Osteoblast (primary cell): ENCODE measurements at places on chromosomes 5 and 9. TPM values are rescaled to one million over a fixed set of nuclear protein-coding genes. Genes with fewer than 3 reads are reported as not detected.

DNA sequence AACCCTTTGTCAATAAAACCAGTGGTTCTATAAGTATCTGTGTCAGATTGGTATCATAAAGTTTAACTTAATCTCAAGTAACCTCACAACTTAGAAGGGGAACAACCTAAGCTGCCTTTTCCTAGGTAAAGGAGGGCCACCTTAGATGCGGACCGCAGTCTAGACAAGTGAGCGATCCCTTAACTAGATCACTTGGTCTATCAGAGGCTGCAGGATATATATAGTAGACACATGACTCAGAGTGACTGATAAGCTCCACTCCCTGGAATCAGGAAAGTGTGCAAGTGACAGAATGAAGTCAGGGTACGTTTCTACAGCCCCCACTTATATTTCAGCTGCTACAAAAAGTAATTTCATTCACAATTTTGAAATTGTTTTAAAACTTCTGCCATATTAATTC is 7.4 kb downstream of the REEP5 start:
- DNase-seq, result no peak

- no peak for DNase-seq
These were observed 74.0 kb upstream of the SPTLC1 start for GRCh38 chr9:92188969-92189781.

GRCh38 chr9:14236591-14236990 is 77.3 kb downstream of the NFIB start:
- no peak for DNase-seq

Gene FAM114A2
- total RNA-seq, result 31.8 and 40.9 TPM in 2 replicates

Gene PCDHB11
- total RNA-seq, result 1.1 and 1.8 TPM in 2 replicates

- no peak for DNase-seq
These were observed 104.2 kb downstream of the TRIM32 start for GRCh38 chr9:116791326-116791725.

DNA sequence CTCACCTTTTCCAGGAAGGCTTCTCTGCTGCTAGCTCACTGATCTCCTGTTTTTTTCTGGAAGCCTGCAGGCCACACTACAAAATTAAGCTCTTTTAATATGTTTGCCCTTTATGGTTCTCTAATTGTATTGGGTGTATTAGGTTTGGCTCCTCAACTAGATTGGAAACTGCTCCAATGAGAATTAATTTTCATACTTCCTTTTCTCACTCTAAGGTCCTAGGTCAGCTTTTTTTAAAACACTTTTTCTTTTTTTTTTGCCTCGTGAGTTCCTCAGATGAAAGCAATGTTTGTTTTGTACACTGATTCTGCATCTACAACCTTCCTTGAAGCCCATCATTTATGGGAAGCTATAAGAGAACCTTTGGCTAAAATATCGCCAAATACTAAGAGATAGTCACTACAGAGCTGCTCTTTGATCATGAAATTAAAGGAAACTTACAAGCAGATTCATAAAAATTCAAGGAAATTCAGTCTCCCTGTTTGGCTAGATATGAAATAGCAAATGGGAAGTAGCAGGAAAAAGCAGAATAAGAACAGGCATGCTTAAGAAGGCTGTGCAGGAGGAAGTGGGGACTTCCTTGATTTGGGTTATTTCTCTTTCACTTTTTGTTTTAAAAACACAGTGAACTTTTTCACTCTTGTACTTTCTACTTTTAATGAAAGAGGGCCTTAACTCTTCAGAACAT is 55.2 kb upstream of the FYB1 start:
- DNase-seq, result no peak

Gene UBE2QL1
- under 0.01 and 0.29 TPM in 2 replicates for total RNA-seq

DNA sequence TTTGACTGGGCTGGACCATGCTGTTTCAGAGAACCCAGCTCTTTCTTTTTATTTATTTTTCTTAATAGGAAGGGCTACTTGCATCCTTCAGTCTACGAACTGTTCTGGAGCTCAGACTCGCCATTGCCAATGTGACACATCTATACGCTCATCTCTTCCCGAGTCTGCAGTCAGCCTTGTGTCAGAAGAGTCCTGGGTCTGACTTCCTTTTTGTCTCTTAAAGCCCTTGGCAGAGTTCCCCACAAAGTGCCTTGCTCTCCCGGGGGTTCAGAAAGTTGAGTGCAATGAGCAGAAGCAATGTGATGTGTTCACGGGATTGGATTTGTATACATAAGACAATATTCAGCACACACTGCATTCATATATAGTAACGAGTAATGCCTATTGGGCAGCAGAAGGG is 140.4 kb downstream of the ATPSCKMT start:
- DNase-seq, result no peak

DNA sequence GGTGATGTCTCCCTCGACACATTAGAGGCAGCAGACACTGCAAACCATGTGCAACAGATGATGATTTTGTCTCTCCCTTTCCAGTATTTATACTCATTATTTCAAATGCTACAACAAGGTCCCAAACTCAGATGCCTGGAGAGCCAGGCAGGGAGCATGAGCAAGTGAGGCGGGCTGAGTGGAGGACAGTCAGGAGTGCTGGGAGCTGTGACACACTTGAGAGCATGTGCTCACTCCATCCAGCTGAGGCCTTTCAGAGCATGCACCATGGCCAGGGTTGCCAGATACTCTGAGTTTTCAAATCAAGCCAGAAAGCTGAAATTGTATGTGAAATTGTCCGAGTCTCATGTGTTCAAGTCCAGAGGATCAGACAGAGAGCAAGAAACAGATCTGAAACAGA is 55.8 kb upstream of the SLC2A8 start:
- DNase-seq, result no peak

DNA sequence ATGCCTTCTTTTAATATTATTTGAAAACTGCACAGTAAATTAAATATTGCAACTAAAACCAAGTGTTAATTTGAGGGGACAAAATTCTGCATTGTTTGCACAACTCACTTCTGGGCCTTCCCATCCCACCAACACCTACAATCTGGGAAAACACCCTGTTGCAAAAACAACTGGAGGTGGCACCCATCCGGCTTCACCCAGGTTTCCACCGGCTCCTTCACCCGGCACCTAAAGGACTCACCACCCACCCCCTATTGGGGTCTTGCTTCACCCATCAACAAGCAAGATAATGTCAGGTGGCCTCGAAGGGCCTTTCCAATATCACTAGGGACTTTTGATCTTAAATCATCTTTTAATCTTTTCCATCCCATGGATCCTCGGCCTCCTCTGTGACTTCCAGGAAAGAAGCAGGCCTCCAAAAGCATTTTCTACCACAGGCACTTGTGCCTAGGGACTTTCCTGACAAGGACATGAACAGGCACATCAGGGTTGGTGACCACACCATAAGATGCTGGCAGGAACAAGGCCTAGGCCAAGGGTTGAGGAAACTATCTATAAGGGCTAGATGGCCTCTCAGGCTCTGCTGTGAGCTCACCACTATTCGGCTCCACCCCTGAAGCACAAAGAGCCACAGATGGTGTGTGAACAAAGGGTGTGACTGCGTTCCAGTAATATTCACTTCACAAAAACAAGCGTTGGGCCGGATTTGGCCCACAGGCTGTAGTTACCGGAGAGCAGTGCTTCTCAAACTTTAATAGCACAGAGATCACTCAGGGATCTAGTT is 205.1 kb downstream of the AUH start:
- no peak for DNase-seq

Gene IFNA2
- total RNA-seq, result not detected in 2 replicates

Gene C8G
- total RNA-seq, result 1.2 TPM in 1 of 2 replicates, not detected in the other

Gene NUP155
- total RNA-seq, result 25.0 and 32.4 TPM in 2 replicates

DNA sequence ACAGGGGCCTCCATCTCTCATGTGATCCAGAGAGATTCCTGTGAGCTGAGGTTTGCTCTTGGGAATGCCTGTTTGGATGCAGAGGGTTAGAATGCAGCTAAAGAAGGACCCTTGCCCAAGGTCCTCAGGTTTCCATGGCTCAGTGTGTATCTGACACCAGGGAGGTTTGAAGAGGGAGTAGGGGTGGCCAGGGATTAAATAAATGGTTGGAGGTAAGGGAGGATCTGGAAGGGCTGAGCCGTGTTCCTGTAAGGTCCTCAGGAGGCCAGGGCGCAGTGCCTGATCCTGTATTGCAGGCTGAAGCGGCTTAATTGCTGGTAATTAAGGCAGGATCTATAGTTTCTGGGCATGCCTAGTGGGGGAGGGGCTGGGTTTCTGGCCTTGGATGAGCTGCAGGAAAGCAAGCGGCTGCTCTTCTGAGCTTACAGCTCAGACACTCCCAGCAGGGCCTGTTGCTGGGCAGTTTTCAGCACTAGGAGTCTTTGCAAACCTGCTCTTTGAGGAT is 41.5 kb upstream of the MAP1B start:
- DNase-seq, result no peak

- DNase-seq, result no peak
These were observed 145.3 kb upstream of the ADCY2 start for GRCh38 chr5:7250611-7251010.

Gene OR2K2
- total RNA-seq, result under 0.01 TPM in 1 of 2 replicates, not detected in the other

DNA sequence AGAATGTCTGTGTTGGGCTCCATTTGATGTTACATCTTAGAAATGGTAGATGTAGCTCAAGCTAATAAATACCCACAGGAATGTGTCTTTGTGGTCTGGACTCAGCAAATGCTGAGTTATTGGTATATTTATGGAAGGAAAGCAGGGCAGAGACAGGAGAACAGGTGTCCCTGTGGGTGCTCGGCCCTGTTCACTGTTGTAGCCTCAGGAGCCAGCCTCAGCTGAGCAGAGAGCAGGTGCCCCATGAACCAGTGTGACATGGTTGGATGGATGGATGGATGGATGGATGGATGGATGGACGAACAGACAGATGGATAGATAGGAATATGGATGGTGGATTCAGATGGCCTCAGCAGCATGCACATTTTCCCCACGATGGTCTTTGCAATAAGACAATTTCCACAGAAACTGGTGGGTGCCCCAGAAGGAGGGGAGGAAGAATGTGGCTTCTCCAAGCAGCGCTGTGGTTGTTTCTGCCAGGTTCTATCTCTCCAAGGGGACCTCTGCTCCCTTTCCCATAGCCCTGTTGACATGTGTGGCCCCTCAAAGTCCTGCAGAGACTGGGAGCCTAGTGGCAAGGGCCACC is 8.2 kb upstream of the IRF1 start:
- no peak for DNase-seq

Gene GCNT4
- total RNA-seq, result 2.5 and 2.7 TPM in 2 replicates

- DNase-seq, result no peak
These were observed 19.1 kb downstream of the EXOC3 start for GRCh38 chr5:462051-462481.

Gene TMEM250
- 52.7 and 65.5 TPM in 2 replicates for total RNA-seq

DNA sequence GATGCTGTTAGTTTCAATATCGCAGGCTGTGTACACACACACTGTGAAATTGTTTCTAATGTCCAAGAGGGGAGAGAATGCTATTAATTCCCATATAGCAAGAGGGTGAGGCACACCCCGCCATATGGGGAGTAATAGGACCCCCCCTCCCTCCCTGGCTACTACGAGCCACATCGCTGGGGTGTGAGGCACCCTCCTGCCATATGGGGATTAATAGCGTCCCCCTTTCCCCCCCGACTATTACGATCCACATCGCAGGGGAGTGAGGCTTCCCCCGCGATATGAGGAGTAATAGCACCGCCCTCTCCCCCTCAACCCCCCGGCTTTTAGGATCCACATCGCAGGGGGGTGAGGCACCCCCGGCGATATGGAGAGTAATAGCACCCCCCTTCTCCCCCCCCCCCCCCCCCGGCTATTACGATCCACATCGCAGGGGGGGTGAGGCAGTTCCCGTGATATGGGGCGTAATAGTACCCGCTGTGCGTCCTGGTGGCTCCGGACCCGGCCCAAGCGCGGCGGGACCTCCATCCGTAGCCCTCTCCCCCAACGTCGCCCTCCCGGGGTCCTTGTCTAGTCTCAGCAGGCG is 494 bp upstream of the STK32A start:
- DNase-seq, result no peak

Gene INSL4
- total RNA-seq, result not detected in 2 replicates

GRCh38 chr5:161261668-161262323 is 284.7 kb downstream of the GABRB2 start:
- DNase-seq, result no peak

Gene KCNT1
- total RNA-seq, result not detected in 2 replicates

DNA sequence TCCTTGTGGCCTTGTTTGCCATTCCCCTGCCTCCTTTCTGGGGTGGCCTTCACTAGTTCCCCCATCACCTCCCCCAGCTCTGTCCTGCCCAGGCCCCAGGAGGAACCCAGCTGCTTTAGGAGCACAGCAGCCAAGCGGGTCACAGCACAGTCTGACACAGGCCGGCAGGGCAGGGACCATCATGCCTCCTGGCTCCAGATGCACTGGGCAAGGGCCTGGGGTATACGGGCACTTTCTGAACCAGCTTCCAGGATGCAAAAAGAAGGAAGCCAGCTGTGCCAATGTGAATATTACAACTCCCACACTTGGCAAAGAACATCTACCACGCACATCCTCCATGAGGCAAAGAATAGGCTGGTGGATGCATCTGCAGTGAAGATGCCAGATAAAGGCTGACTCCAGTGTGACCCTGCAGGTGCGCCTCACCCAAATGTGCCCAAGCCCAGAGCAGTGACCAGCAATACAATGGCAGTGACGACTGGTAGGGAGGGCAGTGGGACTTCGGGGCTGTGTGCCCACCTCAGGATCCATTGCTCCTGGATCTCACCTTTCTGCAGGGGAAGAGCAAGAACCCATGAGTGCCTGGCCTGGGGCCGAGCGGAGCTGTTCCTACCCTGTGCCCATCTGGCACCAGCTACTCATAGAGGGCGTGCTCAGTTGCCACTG is 6.3 kb upstream of the IL3 start:
- DNase-seq, result no peak

GRCh38 chr9:73720601-73721000 is 568.9 kb downstream of the ANXA1 start:
- DNase-seq, result no peak
